ENCODE measurements at places on chromosomes 12 and 14. TPM values are rescaled to one million over a fixed set of nuclear protein-coding genes. Genes with fewer than 3 reads are reported as not detected.

- no peak for DNase-seq
Measured at GRCh38 chr12:22321638-22322037, 12.9 kb downstream of the ST8SIA1 start.

DNA sequence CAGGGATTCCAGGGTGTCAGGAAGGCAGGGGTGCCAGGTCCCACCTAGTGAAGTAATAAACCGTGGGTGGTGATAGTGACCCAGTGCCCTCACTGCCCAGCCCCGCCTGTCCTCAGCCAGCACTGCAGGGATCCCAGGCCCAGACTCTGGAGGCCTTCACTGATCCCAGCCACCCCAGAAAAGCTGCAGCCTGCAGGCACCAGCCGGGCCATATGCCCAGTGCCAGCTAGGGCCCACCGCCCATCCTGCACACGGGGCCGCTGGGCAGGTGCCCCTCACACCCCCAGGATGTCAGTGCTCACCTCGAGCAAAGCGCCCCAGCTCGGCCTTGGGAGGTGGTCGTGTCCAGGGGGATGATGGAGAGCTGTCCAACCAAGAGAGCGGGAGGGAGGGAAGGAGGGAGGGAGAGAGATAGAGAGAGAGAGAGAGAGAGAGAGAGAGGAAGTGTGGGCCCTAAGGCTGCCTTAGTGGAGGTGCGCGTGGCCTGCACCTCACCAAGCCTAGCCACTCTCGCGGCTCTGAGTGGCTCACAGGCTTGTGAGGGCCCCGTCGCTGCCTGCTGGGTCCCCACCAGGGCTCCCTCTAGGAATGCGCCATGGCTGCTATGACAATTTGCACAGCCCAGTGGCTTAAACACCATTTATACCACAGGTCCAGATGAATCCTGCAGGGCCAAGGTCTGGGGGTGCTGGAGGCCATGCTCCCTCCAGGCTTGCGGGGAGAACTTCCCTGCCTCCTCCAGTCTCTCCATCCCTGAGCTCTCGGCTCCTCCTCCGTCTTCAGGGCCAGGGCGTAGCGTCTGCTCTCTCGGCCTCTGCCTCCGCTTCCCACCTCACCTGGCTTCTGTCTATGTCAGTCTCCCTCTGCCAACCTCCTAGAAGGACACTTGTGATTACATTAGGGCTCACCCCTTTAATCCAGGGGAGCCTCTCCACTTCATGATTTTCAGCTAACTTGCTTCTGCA is 401.0 kb downstream of the TMEM121 start:
- DNase-seq, result peak; percentile 1

GRCh38 chr12:42932936-42933335 is 343.4 kb upstream of the PRICKLE1 start:
- DNase-seq, result no peak

- no peak for DNase-seq
Measured at GRCh38 chr12:53484686-53485575, 14.3 kb downstream of the MAP3K12 start.

GRCh38 chr12:29282031-29282816 is 98.7 kb downstream of the ERGIC2 start:
- DNase-seq, result no peak

- DNase-seq, result no peak
Measured at GRCh38 chr12:125487336-125487735, 422.1 kb downstream of the AACS start.

- DNase-seq, result no peak
Measured at GRCh38 chr12:39816671-39817185, 197.1 kb upstream of the ABCD2 start.

GRCh38 chr12:103020839-103021238 is 63.4 kb downstream of the ASCL1 start:
- DNase-seq, result no peak

GRCh38 chr12:30025317-30025716 is 241.6 kb upstream of the TMTC1 start:
- DNase-seq, result no peak

DNA sequence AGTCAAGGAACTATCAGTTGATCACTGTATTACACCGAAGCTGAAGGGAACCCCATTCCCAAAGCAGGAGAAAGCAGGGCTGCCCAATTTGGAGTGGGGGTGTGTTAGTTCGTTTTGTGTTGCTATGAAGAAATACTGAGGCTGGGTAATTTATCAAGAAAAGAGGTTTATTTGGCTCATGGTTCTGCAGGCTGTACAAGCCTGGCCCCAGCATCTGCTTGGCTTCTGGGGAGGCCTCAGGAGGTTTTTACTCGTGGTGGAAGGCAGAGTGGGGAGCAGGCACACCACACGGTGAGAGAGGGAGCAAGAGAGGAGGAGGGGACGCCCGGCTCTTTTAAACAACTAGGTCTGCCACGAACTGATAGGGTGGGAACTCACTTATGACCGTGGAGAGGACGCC is 16.7 kb upstream of the DIO3 start:
- no peak for DNase-seq

DNA sequence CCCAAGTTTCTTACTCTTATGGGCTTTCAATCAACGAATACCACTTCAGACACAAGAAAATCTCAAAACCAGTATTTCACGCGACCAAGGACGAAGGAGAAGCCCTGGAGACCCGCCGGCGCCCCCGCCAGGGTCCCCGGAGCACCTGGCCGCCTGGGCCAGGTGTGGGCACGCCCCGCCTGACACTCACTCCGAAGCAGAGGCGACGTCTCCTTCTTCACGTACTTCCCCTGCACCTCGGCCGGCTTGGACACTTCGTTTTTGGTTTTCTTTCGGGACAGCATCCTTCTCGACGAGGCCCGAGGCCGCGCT is 466 bp downstream of the SAV1 start:
- no peak for DNase-seq

GRCh38 chr14:56115334-56115870 is 2.8 kb upstream of the PELI2 start:
- DNase-seq, result no peak

DNA sequence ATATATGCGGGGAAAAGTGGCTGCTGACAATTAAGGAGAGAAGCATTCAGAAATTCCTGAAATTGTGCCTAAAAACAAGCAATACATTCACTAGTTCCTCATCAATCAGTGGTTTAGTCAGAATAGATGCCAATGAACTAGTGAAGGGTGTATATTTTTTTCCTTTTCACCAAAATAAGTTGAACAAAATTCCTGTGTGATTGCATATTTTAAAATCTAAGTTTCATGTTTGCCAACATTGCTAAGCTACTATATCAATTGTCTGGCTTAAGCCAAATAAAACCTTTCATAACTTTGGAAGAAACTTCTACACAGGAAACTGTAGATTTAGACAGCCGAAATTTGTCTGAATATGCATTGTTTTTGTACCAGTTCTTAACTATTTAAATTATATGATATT is 8.7 kb downstream of the PRKD1 start:
- DNase-seq, result no peak

DNA sequence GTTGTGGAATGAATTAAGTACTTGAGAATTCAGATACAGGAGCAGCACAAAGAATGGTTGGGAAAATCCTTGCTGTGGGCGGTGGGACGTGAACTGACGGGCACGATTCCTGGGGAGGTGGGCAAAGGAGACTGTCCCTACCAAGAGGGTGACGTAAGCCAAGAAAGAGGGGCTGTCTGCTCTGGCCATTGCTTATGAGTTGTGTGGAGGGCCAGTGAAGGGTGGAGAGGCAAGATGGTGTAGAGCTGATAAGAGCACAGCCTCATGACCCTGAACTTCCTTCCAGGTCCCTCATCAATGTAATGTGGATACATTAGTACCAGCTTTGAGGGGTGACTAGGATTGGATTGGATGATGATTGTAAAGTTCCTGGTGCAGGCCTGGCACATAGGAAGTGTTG is 50.2 kb downstream of the WDR20 start:
- DNase-seq, result no peak

- DNase-seq, result no peak
Measured at GRCh38 chr12:88035907-88036289, 6.7 kb upstream of the C12orf50 start.

DNA sequence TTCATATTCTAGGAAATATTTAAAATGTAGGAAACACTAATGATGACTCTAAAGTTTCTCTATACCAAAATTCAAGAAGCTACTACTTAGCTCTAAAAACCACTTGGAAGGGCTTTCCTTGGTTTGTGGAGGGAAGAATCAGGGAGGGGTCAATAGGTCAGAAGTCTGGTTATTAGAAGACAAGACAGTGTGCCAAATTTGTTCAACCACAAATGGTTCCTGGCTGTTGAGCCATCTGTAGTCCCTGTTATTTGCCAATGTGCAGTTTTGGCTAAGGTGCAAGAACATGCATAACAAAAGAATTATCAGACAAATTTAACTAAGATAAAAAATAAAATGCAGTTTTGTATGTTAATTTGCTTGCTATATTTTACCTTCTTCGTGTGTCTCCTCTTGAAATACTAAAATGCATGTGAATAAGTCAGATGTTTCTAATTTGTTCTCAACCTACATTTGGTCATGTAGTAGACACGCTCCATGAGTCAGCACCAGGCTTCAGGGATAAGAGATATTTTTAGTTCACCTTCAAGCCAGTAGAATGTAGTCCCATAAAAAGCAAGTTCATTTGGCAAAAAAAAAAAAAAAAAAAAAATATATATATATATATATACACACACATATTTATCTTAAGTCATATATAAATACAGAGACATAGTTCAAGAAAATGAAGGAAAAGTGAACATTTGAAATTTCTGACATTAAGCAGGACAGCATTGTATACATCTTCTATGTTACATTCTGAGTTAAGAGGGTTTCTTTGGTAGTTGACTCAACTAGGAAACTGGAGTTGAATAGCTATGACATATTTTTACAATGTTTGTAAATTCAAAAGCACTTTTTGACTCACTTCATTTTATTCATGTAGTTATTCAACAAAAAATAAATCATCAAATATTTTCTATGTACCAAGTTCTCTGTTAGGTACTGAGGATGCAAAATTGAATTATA is 123.3 kb downstream of the KCNC2 start:
- peak; percentile 8 for DNase-seq

DNA sequence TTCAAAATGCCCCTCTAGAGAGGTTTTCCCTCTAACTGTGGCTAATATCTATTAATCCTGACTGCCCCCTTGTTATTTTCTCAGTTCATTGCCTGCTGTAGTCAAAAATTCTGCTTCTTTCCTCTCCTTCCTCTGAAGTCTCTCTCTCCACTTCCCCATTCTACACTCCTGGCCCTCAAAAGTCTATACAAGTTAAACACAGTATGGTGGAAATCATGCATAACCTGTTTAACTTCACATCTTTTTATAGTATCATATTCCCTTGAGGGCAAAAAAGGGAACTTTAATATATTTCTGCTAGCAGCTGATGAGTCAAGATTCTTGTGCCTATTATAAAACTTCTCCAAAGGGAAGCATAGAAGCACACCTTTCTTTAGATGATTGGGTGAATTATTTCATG is 16.7 kb downstream of the GRIP1 start:
- no peak for DNase-seq

GRCh38 chr12:29796823-29797263 is 13.1 kb upstream of the TMTC1 start:
- peak; percentile 87 for DNase-seq

DNA sequence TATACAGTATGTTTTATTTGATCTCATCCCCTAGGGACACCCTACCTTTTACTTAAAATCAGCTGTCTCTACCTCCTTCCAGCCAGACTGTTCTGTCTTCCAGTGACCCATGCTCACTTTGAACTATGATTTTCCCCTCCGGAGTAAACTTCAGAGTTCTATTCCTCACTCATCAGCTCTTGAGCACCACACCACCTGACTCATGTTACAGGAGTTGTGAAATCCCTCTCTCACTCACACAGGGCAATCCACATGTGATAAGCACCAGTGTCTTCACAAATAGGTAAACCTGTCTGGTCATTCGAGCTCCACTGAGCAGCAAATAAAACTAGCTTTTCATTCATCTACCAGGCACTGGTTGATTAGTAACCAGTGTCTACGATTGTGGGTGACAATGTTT is 177.3 kb upstream of the BMP4 start:
- no peak for DNase-seq

GRCh38 chr12:89492883-89493282 is 31.7 kb downstream of the GALNT4 start:
- DNase-seq, result no peak

- no peak for DNase-seq
Measured at GRCh38 chr14:93997082-93997481, at the start of gene CCDC197. CCDC197 (plus strand) TSS chr14:93997301; CDS start chr14:93998132, 831 bp downstream.

Gene MMP19
- total RNA-seq, result 2.0 TPM

Gene FAR2
- total RNA-seq, result 3.2 TPM

Gene OR5AU1
- total RNA-seq, result not detected

Gene GUCY2C
- not detected for total RNA-seq

Gene EMC9
- total RNA-seq, result 38.1 TPM

Gene FGD6
- 8.1 TPM for total RNA-seq

Gene TPH2
- not detected for total RNA-seq

Gene LALBA
- not detected for total RNA-seq

Gene TMEM132C
- 0.06 TPM for total RNA-seq

Data from H4 (cell line).